Fibroblast of skin of abdomen (primary cell): ENCODE measurements at places on chromosomes 12 and 14.

- no peak for DNase-seq
These were observed 91.9 kb downstream of the DAD1 start for GRCh38 chr14:22497144-22497423.

- no peak for DNase-seq
These were observed 140.7 kb upstream of the GRIP1 start for GRCh38 chr12:66819587-66819986.

DNA sequence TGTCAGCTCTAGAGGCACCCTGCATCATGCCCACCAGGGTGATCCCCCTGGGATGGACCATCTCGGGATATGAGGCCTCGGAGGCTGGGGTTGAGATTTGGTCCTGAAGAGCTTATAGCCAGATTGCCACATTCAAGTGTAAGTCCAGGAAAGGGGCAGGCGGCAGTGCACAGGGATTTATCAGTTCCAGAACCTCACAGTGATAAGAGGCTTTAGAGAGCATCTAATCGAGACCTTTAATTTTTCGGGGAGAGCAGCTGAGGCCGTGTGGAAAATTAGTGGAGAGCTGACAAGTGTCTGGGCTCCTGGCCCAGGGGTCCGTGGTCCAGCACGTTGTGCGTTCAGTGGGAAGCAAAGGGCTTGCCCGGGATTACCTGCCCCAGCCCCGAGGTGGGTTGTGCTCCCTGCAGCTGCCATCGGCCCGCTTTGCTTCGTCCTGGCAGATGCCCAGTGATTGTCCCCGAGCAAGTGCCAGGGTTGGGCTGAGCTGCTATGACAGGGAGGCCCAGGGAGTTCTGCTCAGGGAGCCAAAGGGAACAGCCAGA, 52.1 kb downstream of the C14orf132 start:
- no peak for DNase-seq

GRCh38 chr14:57974896-57975295, 109.0 kb upstream of the SLC35F4 start:
- DNase-seq = no peak

DNA sequence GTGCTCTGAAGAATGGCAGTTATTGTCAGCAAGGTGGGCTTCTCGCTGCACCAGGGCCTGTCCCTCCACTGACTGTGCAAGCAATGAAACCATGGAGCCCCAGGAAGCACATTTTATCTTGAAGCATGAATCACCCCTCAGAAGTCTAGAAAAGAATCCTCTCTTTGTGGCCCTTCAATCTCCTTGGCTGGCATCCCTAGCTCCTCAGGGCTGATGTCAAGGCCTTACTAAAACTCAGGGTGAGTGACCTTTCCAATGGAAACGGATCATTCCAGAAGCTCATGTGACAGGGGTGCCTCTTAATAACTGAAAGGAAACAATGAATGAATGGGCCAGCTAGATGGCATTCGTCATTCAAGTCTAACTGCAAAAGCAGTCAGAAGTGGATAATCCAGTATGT, 22.3 kb upstream of the PLEKHH1 start:
- DNase-seq = no peak

DNA sequence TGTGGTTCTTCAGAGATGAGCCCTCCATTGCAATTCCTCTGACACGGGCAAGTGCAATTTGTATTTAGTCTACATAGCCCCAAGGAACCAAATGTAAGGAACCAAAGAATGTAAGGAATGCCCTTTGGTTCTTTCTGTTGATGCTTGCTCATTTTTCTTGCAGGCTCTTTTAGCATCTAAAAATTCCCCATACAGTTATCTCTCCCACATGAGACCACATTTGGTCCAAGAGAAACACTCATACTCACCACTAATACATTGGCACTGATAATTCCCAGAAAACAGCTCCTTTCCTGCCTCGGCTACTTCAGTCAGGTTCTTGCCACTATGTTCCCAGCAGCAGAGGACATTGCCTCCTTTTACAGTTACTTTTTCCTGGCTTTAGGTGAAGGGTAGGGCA, 332.6 kb downstream of the AEBP2 start:
- peak; percentile 88 for DNase-seq

DNA sequence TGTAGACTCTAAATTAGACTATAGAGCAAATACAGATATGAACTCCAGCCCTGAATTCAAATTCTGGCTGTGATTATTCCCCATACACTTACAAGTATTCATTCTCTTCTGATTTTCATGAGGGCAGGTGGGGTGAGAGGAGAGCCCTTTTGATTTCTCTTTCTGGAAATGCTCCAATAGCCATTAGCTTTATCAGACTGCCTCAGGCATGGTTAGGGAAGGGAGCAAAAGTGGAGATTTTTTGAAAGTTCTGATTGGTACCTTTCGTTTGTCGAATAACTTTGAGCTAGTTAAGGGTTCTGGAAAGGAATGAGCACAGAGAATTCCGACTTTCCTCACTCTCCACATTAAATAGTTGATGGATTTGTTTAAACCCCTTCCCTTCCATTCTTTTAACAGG, 7.8 kb downstream of the HOXC5 start:
- DNase-seq = no peak

DNA sequence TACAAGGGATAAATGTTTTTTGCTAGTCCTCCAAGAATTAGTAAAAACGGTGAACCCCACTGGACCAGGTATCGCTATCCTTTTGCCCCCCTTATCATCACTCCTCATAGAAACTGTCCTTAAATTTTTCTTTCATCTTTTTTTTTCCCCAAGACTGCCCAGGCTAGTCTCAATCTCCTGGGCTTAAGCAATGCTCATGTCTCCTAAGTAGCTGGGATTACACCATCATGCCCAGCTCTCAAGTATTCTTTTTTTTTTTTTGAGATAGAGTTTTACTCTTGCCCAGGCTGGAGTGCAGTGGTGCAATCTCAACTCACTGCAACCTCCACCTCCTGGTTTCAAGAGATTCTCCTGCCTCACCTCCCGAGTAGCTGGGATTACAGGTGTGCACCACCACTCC, 9.7 kb downstream of the IRF2BPL start:
- no peak for DNase-seq

DNA sequence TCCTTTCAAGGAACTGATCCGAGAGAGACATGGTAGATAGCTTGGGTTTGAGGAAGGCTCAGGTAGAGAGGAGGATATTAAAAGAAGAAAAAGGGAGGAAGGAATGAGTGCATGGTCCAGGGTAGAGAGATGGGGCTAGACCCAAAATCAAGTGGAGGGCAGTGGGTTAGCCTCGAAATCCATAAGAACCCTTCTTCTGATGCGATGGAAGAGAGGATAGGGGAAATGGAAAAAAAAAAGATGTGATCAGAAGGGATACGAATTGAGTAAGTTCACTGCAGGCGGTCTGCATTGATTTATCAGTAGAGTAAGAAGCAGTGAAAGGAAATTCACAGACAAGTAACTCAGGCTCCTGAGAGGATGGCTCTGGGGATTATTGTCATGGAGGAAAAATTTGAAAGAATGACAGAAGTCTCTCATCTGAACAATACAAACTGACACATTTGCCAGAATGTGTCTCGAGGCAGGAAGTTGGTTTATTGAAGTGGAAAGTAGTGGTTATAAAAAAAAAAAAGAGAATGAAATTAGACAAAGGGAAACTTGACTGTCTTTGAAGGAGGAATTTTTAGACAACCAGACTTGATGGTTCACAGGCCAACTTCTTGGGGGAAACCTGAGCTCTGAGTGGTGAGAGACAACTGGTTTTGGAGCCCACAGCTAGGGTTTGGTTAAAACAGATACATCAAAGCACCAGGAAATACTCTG, 10.2 kb downstream of the PPFIBP1 start:
- no peak for DNase-seq

DNA sequence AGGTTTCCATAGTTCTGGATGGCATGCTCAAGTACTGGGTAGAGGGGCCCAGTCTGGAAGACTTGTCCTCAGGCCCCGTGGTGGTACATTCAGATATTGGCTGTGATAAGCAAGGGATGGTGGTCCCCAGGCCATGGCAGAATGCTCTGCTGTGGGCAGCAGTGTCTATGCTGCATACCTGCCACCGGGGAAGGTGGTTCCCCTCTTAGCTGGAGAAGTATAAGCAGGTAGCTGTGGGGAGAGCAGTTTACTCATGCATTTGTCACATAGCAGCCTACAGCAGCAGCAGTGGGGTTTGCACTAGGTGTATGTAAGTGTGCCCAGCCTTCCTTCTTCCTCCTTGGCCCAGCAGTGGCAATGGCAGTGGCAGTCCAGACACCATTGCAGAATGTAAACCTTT, 69.3 kb upstream of the ADAMTS20 start:
- no peak for DNase-seq

GRCh38 chr12:48329199-48329939, 21.4 kb downstream of the ZNF641 start:
- DNase-seq = no peak

- no peak for DNase-seq
These were observed 17.0 kb upstream of the C14orf180 start for GRCh38 chr14:104562606-104563005.

DNA sequence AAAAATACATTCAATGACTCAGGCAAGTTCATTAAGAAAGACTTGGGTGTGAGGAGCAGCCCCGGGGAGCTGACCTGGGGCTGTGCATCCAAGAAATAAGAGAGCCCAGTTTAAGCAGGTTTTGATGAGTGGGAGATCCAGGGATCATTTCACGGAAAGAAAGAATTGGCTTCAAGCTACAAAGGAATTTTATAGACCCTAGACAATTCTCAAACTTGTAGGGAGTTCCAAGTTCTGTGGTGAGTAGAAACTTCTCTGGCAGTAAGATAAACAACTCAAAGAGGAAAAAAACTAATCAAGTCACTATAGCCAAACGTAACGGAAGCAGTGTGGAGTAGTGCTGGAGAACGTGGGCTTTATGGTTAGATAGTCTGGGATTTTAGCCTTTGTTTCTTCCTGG, 175.7 kb upstream of the DDHD1 start:
- no peak for DNase-seq

DNA sequence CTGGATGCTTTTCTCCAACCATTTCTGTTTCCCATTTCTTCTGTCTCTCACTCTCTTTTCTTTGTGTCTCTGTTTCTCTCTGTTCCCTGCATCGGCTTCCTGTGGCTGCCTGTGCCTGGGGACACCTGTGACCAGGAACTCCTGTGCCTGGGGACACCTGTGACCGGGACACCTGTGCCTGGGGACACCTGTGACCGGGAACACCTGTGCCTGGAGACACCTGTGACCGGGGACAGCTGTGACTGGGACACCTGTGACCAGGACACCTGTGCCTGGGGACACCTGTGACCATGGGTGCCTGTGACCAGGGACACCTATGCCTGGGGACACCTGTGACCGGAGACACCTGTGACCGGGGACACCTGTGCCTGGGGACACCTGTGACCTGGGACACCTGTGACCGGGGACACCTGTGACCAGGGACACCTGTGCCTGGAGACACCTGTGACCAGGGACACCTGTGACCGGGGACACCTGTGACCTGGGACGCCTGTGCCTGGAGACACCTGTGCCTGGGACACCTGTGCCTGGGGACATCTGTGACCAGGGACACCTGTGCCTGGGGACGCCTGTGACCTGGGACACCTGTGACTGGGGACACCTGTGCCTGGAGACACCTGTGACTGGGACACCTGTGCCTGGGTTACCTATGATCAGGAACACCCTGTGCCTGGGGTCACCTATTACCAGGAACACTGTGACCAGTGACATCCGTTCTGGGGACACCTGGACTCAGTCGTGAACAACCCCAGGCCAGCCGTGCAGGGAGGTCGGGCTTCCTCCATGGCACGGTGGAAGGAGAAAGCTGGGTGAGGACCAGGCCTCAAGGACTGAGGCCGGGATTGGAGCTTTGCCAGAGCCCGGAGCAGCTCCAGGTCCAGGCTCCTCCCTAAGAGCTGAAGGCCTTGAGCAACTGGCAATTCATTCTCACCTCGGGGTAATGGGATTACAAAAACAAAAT, 23.4 kb upstream of the FBRSL1 start:
- DNase-seq = no peak
